ENCODE measurements at places on chromosomes 11 and 22.

GRCh38 chr11:70611821-70612220 is 213.5 kb downstream of the CTTN start:
- DNase-seq: no peak

DNA sequence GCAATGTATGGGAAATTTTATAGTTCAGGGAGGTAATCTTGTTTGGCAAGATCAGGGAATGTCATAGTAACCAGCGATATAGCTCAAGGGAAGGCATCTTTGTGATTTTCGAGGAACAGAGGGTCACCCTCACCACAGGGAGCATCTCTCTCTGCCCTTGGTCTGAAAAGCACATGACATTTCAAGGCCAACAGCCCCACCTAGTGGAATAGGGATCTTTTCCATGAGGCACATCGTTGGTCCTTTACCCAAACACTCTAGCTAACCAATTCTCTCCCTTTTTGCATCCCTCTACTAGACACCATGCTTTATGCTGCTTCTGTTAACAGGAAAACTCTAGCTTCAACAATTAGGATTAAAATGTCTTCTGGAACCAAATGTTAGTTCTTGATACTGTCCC is 179.0 kb downstream of the GRM5 start:
- DNase-seq: peak; percentile 20

- peak; percentile 99 for DNase-seq
Observed at GRCh38 chr11:126992065-126992803, 8.3 kb downstream of the KIRREL3 start.

DNA sequence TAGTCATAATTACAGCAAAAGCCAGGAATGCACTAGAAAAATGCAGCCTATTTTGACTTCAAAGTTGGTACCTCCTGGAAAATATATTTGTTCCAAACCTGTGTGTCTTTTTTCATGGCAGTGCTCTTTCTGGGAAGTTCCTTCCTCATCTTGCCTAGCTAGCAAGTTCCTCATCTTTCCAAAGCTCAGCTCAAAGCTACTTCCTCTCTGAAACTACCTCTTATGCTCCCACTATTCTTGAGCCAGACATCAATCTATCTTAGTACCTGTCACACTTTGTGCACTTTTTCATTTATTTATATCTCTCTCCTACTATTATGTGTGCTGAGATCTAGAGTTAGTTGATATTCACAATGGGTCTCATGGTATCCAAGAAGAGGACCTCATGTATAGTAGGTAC is 191.6 kb upstream of the CCDC90B start:
- peak; percentile 4 for DNase-seq

- no peak for DNase-seq
Observed at GRCh38 chr22:44927463-44928135, 82.2 kb downstream of the PHF21B start.

DNA sequence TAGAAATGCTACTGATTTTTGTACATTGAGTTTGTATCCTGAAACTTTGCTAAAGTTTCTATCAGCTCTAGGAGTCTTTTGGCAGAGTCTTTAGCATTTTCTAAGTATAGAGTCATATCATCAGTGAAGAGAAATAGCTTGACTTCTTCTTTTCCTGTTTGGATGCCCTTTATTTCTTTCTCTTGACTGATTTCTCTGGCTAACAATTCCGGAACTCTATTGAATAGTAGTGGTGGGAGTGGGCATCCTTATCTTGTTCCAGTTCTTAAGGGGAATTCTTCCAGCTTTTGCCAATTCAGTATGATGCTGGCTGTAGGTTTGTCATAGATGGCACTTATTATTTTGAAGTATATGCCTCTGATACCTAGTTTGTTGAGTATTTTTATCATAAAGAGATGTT is 197.7 kb downstream of the AASDHPPT start:
- DNase-seq: no peak

GRCh38 chr22:45846952-45847351 is 130.0 kb downstream of the WNT7B start:
- no peak for DNase-seq

GRCh38 chr11:112534208-112534607 is 273.5 kb upstream of the PLET1 start:
- DNase-seq: no peak

DNA sequence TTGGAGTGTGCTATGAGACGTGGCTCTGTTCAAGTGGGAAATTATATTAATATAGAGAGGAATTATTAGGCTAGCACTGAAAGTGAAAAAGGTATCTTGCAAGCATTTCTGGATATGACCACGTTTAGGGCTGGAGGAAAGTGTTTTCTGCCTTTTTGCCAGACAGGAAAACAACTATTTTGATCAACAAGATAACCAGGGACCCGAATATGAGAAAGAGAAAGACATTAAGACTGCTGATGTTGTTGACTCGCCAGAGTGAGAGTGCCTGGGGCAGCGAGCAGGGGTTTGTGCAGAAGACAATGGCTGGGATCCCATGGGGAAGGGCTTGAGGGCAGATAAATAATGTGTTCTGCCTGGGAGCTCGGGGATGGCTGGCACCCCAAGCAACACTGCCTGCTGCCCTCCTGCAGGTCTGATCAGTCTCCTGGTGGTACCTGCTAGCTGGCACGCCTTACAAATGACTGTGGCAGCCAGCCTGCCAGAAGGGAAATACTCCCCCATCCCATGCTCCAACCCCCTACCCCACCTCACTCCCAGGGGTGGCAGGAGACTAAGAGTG is 23.1 kb upstream of the CHST1 start:
- no peak for DNase-seq

DNA sequence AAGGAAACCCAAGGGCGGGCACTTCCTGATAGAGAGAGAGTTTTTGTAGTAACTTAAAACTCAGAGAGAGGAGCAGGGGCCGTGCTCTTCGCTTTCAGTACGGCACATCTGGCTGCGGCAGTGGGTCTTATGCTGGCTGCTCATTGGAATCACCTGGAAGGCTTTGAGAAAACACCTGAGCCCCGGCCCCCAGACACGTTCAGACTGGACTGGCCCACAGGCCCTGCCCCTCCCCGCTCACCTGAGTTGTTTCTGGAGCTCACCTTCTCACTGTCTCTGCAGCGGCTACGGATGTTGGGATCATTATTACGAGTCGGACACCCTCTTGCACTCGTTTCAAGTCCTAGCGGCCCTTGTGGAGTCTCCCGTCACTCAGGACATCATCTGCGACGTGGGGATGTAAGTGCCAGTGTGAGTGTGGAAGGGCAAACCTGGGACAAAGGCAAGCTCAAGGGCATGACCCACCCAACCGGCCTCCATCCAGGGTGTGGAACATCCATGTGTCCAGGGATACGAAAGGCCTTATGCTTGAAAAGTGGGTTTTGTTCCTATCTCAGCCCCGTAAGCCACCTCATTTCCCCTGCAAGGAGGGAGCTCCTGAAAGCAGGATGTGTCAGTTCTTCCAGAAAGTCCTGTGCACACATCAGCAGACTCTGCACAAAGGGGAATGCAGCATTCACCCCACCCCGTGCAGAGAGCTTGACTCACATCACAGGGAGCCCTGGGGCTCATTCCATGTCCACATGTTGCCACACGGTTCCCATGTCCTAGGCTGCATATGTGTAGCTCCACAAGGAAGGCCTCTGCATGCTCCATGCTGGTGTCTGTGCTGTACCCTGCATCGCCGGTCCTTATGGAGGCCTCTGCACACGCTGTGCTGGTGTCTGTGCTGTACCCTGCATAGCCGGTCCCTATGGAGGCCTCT is 5.4 kb downstream of the NADSYN1 start:
- no peak for DNase-seq

GRCh38 chr11:27421819-27422494 is 50.6 kb downstream of the LGR4 start:
- DNase-seq: no peak

DNA sequence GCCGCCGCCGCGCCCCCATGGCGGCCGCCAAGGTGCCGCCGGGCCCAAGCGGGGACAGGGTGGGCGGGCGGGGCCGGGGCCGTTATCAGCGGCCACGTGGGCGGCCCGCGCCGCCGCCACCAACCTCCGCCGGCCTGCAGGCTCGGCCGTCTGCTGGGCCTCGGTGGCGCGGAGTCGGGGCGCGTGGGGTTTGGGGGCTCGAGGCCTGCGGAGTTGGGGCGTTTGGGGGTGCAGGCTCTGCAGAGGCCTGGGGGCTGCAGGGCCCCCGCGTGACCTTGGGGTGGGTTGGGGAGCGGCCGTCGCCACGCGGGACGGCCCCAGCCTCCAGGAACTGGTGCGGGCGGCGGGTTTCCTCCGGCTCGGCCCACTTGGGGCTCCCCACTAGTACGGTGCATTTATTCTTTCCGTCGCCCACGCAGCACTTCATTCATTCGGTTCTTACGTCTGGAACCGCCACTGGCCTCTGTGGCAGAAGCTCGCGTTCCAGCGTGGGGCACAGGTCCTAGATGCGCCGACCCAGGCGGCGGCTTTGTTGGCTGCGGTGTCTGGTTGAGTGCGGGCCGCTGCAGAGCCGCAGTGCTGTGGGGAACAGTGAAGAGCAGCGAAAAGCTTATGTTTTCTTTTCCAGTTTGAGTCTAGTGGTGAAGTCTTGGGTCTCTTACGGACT is 740 bp upstream of the TRMT2A start:
- DNase-seq: no peak

- DNase-seq: peak; percentile 77
Observed at GRCh38 chr22:20456064-20456721, 18.6 kb upstream of the SCARF2 start.

GRCh38 chr11:59272771-59273372 is 60.1 kb upstream of the MPEG1 start:
- no peak for DNase-seq

DNA sequence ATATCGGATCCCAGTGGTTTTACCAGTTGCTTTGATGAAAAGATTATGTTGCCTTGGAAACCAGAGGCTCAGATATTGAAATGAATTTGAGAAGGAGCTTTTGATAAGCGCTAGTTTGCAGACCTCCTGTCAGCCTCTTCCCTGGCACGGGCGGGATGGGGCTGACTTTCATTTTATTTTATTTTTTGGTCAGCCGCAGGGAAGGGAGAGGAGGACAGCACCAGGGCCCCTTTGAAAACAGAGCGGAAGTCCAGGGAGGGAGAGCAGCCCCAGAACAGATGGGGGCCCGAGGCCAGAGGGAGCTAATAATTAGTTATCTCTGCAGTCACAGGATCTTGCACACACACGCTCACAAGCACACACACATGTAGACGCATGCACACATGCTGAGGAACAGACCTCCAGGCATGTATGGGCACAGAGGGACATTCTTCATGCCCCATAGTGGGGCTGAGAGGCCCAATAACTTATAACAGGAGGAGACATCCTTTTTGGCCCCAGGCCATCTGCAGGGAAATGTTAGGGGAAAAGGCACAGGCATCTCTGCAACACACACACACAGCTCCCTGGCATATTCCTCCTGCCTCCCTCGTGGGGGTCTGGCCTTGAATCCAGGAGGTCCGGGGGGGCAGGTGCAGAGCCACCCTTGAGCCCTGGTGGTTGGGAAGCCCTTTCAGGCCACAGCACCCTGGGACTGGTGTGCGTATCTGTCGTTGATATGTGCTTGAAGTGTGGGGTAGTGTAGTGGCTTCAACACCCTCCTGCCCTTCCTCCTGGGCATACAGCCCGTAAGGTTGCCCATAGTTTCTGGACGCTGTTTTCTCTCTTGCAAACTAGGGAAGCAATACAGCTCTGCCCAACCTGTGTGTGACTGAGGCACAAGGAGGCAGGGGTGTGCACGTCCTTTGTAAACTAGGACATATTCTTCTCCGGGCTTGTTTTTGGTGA is 117.3 kb downstream of the CEP164 start:
- no peak for DNase-seq

- no peak for DNase-seq
Observed at GRCh38 chr22:21070690-21071615, 25.2 kb downstream of the LRRC74B start.

GRCh38 chr22:22938672-22939587 is 51.3 kb downstream of the IGLL5 start:
- no peak for DNase-seq

- no peak for DNase-seq
Observed at GRCh38 chr11:46966773-46967172, 30.2 kb downstream of the CSTPP1 start.

DNA sequence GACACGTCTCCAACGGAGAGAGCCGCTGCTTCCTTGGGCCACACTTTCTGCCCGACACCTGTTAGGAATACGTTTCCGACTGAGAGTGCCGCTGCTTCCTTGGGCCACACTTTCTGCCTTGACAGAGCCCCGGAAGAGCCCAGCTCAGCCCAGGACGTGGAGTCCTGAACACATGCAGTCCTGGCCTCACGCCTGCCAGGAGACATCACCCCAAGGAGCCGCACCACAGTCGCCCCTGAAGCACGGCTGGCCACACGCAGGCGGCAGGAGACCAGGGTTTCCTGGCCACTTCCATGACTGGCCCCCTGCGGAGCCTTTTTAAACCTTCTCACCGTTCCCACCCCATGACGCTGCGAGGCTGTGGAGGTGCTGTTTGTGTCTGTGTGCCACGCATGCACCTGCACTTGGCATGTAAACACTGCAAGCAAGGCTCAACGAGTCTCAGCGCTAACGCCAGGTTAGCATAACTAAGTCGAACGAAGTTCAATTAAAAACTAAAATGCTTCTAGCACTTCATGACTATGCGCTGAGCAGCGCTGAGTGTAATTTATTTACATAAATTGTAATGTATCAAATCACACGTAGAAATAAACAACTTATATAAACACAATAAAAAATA is 8.8 kb downstream of the TOLLIP start:
- no peak for DNase-seq

DNA sequence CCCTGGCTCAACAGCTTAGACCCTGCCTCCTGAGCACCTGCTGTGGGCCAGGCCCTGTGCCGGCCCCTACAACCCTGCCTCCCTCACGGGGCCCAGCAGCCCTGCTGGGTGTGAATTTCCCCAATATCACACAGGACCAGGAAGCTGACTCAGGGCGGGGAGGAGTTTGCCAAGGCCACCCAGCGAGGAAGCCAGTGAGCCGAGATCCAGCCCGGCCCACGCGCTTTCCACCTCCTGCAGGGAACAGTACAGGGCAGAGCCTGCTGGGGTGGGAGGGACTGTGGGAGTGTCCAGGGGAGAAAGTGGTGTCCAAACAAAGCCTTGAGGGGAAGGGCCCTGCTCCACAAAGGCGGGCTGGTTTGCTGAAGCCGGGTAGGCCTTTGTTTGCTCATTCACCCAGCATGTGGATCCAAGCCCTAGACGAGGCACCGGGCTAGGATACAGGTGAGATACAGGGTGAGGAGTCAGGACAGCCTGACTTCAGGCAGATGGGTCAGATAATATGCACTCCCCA is 26.8 kb downstream of the RPL3 start:
- DNase-seq: peak; percentile 94

DNA sequence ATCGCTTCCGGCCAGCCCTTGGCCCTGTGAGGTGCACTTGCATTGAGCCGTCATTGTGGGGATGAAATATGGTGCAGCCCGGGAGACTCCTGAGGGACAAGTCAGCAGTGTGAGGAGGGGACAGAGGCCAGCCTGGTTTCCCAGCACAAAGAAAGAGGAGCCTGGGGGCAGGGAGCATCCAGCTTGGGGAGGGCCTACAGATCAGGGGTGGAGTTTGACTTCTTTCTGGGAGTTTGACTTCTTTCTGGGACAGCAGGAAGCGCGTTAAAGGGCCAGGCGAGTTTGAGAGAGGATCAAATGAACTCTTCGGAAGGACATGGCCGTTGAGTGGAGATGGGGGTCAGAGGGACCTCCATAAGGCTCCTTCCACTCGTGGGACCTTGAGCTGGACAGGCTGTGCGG is 91.9 kb downstream of the LRRC32 start:
- DNase-seq: no peak
